Activated CD8-positive, alpha-beta memory T cell treated with anti-CD3 and anti-CD28 coated beads for 4 hours (primary cell): ENCODE measurements at places on chromosomes 7 and 10.

- DNase-seq = no peak
These were observed 430.6 kb upstream of the KCND2 start for GRCh38 chr7:119842337-119842736.

- DNase-seq = no peak
These were observed 211.7 kb downstream of the CCSER2 start for GRCh38 chr10:84540022-84540616.

DNA sequence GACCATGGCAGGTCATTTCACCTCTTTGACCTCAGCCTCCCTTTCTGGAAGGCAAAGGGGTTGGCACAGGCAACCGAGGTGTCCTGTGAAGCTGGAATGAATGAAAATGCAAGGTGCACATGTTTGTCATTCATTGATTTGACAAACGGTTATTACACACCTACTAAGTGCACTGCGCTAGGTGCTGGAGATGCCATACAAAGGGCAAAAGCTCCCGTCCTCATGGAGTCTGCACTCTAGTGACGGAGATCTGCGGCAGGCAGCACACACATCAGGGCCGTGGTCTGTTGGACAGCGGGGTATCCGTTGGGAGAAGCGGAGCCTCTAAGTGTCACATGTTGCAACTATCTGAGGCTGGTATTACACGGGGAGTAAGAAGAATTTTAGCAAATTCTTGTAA, 44.2 kb downstream of the PRF1 start:
- no peak for DNase-seq

DNA sequence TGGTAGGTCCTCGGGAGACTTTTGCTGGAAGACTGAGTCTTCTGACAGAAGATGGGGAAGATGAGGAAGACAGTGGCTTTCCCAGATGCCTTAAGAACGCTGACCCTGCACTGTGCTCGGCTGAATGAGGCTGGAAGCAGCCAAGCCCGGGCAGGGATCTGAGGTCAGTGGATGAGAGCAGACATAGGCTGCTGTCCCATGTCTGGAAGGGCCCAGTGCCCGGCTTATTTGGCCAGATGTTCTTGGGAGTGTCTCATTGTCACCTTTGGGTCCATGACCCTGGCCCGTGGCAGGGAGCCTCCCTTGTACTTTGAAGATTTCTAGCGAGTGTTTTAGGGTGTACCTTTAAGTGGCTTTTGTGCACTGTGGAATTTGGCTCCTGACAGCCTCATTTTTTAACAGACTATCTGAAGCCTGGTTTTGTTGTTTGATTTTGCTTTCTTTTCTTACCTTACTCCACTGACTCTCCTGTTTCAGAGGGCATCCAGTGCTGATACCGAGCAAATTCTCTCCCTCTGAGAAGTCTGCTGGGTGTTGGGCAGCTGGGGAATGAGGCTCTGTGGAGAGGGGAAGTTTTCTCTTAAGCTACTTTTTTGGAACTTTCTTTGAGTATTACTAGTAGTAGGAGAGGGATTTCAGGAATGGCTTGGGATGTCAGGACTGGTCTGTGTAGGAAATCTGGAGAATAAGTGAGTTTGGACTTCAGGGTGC, 61.4 kb downstream of the CREB5 start:
- DNase-seq = no peak

DNA sequence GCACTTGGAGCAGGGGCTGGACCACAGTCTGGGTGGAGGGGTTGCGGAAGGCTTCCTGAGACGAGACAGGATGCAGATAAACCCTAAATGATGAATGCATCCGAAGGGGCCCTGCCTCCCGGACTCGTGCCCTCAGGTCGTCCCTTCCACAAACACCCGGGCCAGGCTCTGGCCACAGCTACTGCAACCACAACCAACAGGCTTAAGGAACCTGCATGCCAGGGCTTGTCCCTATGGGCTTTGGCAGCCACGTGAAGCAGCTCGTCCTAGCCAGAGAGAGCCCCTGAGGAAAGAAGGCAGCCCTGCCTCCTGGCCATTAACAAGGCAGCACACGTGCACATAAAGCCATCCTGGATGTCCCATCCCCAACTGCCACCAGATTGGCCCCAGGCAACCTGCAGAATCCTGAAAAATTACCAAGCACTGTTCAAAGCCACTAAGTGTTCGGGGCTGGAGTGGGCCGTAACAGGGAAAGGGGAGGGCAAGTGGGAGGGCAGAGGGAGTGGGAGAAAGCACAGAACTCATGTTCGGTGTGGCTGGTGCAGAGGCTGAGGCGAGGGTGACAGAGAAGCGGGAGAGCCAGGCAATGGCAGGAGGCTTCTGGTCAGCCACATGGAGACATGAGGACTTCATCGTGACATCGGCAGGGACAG, 62.7 kb downstream of the MAD1L1 start:
- no peak for DNase-seq
